ENCODE measurements at places on chromosomes 6 and 20.

DNA sequence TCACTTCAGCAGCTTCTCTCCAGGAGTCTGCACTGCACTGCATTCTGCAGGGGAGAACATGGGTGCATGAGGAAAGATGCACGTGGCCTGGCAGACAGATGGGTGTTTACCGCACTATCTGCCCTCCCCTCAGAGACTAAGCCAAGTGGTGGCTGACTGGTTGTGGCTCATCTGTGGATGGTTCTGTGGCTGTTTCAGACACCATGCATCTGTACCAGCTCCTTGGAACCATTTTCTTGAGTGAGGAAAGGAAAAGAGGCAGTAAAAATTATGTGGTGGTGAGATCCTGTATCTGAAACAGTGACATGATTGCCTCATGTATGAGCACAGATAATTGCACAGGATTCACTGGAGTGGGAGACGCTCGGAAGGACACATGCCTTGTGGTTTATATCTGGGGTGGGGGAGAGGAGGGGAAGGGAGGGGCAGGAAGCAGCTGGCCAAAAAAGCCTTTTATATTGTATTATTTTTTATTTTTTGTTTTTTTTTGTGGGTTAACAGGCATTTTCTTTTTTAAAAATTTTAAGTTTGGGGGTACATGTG is 161.7 kb downstream of the ERMARD start:
- DNase-seq = no peak

GRCh38 chr20:19888269-19888671 is 128.9 kb upstream of the NAA20 start:
- DNase-seq = no peak

GRCh38 chr6:90226257-90226656 is 70.4 kb downstream of the BACH2 start:
- no peak for DNase-seq

- no peak for DNase-seq
Measured at GRCh38 chr6:96784650-96785049, 52.6 kb downstream of the GPR63 start.

GRCh38 chr6:160960839-160961238 is 30.7 kb upstream of the MAP3K4 start:
- DNase-seq = no peak

GRCh38 chr6:167706313-167707109 is 120.2 kb upstream of the AFDN start:
- DNase-seq = no peak

GRCh38 chr6:122315842-122316241 is 83.6 kb upstream of the HSF2 start:
- DNase-seq = no peak

DNA sequence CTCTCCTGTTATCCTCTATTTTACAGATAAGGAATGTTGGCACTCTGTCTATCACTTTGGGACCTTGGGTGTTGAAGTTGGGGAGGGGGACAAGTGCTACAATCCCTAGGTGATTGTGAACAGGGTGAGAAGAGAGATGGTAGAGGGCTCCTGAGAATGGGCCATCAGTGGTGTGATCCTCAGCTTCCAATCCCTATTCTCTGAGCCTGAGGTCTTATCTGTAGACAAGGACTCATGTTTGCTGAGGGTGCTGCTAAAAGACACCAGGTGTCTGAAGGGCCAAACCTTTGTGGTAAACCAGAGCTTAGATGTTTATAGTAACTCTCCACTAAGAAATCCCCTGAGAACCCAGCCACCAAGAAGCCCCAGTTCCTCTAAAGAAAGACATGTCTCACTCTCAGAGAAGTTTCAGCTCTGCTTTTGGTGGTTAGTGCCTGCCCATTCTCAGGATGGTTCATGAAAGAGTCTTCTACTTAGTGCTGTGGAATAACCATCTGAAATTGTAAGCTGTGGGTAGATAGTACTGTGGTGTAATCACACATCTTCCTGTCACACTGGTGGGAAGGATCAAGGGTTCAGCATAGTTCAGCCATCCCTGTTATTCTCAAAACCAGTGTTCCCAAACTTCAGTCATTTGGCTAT is 58.2 kb upstream of the IL20RA start:
- no peak for DNase-seq

- no peak for DNase-seq
Measured at GRCh38 chr6:88761237-88762031, 202.0 kb downstream of the RNGTT start.
